ENCODE measurements at places on chromosomes 7 and 10.

GRCh38 chr7:111210043-111210442, 119.1 kb downstream of the LRRN3 start:
- DNase-seq: no peak

- DNase-seq: no peak
Observed at GRCh38 chr7:133534816-133535215, 281.9 kb downstream of the EXOC4 start.

DNA sequence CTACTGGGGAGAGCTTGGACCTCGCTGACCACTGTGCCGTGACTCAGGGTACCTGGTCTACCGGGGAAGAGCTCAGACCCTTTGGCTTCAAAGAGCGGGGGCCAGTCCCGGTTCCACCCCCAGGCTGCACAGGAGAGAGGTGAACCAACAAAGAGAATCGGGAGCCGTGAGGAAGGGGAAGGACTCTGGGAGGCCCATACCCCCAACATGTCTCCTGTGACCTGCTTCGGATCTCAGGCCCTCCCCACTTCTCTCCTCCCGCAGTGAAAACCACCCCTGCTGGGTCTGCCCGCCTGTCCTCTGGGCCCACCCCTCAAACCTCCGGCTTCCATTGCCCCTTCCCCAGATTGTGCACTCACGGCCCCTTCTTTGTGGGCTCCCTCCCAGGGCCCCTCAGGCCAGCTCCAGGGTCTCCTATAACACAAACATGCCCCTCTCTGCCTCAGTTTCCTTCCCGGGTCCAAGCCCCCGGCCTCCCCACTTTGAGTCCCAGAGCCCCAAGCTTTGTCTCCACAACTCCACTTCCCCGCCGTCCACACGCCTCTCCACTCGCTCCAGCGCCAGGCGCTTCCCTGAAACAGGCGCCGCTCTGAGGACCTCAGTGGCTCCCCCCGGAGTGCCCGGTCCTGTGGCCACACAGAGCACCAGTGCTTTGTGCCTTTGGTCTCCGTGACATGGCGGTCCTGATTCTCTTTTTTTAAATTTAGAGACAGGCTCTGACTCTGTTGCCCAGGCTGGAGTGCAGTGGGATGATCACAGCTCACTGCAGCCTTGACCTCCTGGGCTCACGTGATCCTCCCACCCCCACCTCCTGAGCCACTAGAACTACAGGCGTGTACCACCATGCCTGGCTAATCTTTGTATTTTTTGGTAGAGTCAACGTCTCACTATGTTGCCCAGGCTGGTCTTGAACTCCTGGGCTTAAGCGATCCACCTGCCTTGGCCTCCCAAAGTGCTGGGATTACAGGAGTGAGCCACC, 7.5 kb upstream of the INTS1 start:
- DNase-seq: no peak

GRCh38 chr7:22945584-22945983, 68.3 kb downstream of the HYCC1 start:
- no peak for DNase-seq

GRCh38 chr7:1669064-1669951, 769 bp upstream of the ELFN1 start:
- no peak for DNase-seq

DNA sequence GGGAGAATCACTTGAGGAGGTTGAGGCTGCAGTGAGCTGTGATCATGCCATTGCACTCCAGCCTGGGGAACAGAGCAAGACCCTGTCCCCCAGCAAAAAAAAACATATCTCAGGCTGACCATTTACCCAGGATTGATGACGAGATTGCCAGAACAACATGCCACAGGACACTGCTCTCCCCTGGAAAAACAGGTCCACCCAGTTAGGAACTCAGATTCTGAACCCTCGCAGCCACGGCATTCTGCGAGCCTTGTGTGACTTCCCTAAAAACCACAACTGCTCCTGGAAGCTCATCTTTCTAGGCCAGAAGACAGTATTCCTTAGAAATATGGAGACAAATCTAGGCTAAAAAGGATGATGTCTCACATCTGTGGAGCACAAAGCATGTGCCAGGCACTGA, 42.1 kb upstream of the SH2B2 start:
- no peak for DNase-seq

GRCh38 chr7:86768394-86768793, 124.7 kb downstream of the GRM3 start:
- no peak for DNase-seq

GRCh38 chr7:159016591-159016990, 128.1 kb downstream of the VIPR2 start:
- no peak for DNase-seq

GRCh38 chr7:28130277-28130676, 50.3 kb downstream of the JAZF1 start:
- DNase-seq: peak; percentile 91

DNA sequence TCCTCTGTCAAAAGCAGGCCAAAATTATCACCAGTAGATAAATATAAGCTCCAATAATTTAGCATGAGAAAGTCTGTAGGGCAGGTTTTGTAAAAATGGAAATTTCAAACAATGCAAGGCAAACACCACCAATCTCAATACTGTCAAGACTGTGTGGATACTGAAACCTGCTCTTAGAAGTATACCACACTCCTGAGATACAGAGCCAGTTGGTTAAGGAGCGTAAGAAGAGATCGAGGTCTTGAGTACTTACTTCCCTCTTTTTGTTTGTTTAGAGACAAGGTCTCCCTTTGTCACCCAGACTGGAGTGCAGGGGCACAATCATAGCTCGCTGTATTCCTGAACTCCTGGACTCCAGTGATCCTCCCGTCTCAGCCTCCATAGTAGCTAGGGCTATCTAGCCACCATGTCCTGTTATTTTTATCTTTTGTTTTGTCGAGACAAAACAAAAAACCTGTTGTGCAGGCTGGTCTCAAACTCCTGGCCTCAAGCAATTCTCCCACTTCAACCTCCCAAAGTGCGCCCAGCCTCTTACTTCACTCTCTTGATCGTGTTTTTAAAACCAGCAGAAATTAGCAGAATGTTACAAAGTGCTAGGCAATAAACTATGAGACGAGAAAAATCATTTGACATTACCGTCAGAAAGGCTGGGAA, 205.7 kb downstream of the PARD3 start:
- DNase-seq: no peak

DNA sequence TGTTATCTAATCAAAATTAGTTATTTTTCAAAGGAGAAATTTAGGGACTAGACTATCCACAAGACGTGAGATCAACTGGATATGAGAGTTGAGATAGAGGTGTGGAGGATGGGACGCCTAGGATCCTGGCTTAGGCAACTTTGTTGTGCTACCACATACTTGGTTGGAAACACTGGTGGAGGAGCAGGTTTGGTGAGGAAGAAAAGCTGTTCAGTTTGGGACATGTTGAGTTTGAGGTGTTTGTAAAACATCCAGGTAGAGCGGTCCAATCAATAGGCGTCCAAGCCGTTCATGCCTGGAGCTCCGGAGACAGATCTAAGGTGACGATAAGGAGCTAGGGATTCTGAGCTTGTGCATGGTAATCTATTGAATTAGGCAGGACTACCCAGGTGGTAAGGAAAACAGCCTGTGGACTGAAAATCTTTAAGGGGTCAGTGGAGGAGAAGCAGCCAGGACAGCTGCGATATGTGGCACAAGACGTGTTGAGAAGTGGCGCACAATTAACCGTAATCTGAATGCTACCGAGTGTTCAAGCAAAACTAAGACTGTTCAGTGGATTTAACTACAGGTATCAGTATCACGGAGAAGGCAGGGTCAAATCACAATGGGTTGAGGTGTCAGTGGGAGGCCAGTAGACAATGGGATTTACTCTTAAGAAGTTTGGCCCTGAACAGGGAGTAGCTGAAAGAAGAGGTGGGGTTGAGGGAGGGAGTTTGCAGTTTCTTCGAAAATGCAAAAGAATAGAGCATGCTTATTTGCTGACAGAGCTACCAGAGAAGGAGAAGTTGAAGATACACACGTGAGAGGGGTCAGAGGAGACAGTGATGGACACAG, 16.1 kb upstream of the TRPV6 start:
- DNase-seq: no peak

GRCh38 chr10:16195178-16195769, 241.5 kb upstream of the PTER start:
- DNase-seq: no peak

DNA sequence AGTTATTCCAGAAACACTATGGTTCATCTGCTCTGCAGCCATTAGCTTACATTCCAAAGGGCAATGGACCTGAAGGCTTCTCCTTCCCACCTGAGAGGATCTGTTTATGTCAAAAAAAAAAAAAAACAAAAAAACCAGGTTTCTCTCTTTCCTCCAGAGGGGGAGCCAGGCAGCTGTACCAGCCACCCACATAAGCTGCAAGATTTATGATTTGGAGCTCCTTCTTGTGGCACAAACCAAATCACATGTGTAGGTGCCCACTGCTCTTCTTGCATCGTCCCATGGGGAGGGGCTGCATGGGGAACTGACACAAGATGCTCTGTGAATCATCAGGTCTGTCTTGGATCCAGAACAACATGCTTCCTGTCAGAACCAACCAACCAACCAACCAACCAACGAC, 231.6 kb upstream of the IGFBP3 start:
- peak; percentile 47 for DNase-seq

DNA sequence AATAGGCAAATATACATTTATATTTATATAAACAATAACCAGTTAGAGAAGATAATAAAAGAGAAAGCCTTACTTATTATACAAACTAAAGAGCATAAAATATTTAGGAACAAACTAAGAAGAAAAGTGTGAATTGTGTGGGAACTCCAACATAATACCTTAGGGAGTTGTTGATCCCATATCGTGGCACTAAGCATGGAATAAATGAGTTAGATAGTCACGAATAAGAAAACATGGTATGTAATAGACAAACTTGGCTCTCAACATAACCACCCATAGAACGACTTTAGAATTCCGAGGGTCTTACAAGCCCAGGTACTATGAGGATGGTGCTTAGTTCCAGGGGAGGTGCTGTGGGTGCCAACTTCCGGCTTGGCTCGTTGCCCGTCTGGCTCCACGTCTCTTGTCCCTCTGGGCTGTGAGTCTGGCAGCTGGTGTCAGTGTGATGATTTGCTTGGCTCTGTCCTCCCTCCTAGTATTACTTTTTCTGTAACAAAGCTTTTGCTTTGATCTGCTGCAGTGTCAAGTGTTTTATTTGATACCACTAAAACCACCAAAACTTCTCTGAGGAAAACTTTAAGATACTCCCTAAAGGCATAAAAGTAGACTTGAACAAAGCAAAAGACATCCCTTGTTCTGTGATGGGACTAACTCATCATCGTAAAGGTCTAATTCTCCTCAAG, 9.5 kb upstream of the RBM20 start:
- no peak for DNase-seq
